ENCODE measurements at places on chromosomes 1 and 21.

GRCh38 chr1:99970713-99971255, 988 bp downstream of the SLC35A3 start:
- no peak for DNase-seq

- DNase-seq, result no peak
These were observed 618 bp upstream of the SERTAD4 start for GRCh38 chr1:210231846-210232510.

DNA sequence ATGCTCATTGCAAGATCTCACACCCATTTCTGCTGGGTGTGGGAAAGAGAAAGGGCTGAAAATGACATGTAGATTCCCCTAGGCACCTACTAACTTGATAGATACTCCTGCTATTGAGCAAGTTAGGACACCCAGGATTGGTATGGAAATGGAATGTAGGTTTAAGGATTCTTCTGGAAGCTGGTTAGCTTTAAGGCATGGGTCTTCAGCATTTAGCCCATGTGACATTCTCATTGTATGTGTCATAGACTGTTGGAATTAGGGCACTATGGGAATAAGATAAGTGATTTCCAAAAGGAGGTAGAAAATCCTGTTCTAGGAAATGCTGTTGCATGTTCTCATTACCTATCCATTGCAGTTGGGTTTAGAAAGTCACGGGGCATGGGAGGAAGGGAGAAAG, 76.2 kb downstream of the DISC1 start:
- DNase-seq, result no peak

GRCh38 chr1:232766241-232766890, 38.9 kb upstream of the MAP10 start:
- DNase-seq, result no peak

DNA sequence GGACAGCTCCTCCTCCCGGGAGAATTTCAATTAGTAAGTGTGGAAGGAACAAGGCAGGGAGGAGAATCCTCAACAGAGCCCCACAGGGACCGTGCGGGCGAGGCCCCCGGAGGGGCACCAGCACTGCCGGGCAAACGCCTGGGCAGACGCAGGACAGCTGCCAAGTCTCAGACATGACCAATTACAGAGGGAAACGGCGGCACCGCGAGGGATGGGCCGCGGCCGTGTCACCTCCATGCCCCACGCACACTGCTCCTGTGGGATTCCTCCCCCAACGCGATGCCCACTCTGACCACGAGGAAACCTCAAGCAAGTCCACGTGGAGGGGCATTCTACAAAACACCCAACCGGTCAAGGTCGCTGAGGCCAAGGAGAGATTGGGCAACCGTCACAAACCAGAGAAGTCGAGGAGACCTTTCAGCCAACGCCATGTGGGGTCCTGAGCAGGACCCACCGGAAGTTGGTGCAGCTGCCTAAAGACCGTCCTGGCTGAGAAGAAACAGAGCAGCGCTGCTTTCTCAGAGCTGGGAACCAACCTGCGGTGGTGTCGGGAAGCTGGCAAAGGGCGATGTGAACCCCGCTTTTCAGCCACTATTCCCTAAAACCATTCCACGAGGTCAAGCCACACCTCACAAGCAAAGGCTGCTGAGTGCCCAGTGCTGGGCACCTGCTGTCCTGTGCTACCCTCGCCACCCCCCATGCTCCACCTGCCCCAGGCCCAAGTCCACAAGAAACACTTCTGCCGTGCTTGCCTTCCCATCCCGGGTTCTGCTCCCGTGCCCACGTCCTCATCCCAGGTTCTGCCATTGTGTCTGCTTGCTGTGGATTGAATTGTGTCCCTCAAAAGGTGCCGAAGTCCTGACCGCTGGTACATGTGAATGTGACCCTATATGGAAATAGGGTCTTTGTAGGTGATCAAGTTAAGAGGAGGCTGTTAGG, 1.4 kb upstream of the KRTAP10-4 start:
- no peak for DNase-seq

DNA sequence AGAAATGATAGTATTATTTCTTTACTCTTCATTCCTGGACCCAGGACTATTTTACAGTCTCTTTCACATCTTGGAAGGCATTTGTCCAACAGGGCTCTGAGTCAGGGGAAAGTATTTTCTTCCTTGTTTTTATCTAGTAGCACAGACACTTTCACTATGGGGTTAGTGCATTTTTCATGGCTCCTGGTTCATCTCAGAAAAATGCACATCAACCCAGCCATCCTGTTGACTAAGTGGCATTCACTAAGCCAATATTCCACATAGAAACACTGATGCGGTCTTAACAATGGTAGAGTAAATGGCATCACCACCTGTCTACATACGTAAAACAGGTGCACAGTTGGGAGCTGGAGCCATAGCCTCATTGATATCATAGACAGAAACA, 87.4 kb upstream of the C1orf21 start:
- no peak for DNase-seq

DNA sequence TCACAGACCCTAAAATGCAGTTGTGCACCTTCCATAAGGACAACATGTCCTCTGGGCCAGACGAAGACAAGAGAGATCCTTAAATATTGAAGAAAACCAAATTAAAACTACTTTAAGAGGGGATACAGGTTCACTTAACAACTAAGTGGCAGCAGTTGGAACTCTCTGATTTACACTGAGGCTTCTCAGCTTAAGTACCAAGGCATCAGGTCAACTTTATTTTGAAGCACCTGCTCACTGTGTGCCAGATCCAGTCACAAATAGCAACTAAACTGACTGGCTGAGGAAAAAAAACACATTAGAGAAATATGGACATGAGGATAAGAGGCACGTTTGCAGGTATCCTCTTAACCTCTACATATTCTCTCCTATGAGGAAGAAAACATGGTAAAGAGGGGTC, 33.2 kb downstream of the SLC35D1 start:
- no peak for DNase-seq

DNA sequence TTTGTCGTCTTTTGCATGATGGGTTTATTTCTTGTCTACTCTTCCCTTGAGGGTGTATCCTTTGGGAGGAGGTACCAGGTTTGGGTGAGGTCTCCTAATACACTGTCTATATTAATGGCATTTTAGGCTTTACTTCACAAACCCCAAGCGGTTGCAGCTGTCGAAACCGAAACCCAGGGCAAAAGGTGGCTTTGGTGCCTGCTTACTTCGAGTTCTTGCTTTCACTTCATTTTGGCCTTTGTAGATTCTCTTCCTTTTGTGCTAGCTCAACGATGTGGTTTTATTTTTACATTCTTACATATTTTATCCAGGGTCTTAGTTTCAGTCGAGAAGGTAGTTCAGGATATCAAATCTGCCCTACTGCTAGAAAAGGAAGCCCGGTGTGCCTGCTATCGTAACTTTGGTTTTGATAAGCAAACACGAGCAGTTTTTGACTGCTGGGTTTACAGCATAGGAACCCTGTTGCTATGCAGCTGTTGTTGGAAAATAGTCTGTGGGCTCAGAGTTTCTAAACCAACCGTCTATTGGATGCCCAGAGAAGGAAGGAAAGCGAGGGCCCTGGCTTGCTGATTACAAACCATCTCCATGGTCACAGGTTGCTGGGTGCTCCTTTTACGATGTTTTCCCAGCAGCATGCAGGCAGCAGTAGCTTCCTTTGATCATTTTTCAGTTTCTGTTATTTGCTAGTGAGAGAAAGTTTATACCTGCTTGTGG, 9.8 kb upstream of the TSPAN2 start:
- DNase-seq, result no peak

- DNase-seq, result no peak
These were observed 21.6 kb upstream of the ROR1 start for GRCh38 chr1:63752176-63752575.

DNA sequence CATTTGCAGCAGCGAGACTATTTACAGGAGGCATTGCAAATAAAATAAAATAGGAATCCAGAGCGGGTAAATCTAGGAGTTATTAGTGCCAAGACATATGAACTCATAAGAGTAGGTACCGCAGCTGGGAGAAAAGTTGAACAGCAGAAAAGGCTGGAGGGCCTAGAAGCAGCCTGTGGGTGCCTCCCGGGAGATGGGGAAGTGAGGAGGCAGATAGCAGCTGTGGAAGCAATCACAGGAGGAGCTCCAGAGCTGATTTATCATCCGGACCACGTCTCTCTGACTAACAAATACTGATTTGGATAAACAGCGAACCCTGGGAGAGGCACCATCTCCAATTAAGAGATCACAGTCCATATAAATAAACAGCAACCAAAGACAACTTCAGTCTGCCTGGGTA, 64.6 kb downstream of the BRINP2 start:
- DNase-seq, result no peak

DNA sequence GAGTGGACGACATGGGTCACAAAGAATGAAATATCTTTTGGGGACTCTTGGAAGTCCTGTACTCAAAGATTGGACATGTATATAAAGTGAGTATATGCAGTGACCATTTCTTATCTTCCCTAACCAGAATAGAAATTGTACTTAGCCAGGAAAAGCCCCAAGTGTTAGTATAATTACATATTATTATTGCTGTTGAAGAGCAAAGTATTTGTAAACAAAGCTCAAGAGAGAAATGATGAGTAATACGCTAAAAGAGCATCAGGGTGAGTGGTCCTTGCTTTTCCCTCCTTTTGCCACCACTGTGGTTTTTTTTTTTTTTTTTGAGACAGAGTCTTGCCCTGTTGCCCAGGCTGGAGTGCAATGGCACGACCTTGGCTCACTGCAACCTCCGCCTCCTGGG, 6.4 kb upstream of the CGN start:
- DNase-seq, result no peak

- no peak for DNase-seq
These were observed 203.7 kb upstream of the RUNX1 start for GRCh38 chr21:35252831-35253230.

- DNase-seq, result no peak
These were observed 85.9 kb downstream of the ADSS2 start for GRCh38 chr1:244365809-244366208.

DNA sequence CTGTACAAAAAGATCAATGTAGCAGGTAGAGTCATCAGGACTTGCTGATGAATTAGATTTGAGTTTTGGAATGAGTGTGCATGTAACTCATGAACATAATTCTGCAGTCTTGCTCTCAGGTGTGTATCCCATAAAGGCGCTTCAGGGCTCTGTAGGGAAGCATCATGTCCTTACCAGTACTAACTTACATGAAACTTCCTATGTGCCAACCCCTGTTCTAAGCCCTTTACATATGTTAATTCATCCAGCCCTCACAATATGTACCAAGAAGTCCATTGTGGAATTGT, 2.1 kb upstream of the FCRLB start:
- no peak for DNase-seq

DNA sequence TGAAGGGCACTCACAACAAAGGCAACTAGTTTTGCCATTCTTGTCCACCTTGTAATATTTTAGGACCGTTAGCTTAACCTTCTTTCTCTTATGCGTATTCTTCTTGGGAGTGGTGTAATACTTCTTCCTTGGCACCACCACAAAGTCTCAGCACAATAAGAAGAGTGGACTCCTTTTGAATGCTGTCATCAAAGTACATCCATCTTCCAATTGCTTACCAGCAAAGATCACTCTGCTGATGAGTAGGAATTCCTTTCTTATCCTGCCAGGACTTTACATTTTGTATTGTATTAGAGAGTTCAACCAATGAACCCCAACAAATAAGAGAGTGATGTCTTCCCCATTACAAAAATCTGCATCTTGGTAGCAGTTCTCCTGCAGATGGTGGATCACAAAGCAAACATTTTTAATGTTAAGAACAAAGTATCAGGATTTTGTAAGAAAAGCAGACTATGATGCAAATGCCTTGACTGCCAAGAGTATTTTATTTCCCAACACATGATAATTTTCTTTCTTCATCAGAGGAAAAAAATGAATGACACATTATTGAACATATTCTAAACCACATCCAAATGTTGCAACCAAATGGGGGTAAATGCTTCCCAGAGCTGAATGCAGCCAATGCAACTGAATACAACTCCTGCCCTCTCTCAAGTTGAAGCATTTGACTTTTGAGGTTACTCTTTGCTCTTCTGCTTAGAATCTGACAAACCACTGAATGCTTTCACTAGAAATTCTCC, 5.1 kb upstream of the ARNT start:
- no peak for DNase-seq

- no peak for DNase-seq
These were observed 330.8 kb downstream of the NPHP4 start for GRCh38 chr1:5661196-5662085.

DNA sequence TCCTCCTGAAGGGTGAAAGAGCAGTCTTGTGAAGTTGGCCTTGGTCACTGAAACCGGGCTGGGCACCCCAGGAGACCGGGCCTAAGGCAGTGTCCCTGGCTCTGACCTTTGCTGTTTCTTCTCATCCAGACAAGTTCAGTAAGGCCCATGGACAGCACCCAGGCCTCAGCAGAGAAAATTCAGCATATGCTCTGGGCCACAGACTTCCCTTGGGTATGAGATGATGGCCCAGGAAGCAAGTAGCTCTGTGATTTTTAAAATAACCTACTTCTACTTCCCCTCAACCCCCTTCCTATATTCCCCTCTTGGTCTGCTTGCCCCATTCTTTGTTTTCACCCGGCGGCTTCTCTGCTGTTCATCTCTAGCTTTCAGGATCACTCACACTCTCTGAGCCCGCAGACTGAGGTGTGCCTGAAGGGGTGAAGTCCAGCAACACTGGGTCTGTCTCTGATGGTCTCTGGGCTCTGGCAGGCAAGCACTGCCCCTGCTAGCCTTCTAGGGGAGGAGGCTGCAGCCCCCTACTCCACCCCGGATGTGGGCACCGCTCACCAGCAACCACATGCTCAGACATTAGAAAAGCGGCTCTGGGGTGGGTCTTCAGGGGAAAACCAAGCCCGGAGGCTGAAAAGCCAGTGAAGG, 2.9 kb upstream of the GPR25 start:
- no peak for DNase-seq

DNA sequence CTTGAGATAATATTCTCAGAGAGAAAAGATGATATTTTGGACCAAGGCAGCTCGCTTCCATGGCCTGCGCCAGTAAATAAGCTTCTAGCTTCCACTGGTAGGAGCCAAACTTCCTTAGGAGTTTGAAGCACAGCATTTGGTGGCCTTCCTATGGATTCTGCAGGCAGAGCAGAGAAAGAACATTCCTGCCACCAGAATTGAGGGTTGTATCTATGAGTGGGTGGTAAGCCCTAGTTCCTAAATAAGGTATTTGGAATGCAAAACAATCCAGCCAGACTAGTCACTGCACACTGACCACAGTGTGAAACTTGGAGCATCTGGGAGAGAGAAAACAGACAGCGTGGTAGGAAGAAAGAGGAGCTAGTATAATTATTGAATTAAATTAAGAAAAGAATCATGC, 54.1 kb upstream of the BCAR3 start:
- no peak for DNase-seq

DNA sequence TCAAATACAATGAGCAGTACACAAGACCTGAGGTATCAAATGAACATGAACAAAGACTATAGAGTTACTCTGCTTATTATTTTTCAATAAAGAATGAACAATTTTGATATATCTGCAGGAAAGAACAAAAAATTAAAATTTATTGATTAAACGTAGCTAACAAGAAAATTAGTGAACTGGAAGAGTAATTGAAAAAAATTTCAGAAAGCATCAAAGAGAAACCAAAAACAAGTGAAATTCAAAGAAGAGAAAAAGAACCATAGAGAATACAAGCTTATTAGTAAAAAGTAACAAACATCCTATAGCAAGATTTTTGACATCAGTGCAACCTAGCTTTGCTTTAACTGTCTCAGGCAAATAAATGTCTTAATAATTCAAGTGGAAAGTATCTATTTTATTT, 106.6 kb downstream of the LRRIQ3 start:
- no peak for DNase-seq
